ENCODE measurements at places on chromosomes 2 and 18.

GRCh38 chr2:53527056-53527455, 240.5 kb upstream of the CHAC2 start:
- DNase-seq = no peak

DNA sequence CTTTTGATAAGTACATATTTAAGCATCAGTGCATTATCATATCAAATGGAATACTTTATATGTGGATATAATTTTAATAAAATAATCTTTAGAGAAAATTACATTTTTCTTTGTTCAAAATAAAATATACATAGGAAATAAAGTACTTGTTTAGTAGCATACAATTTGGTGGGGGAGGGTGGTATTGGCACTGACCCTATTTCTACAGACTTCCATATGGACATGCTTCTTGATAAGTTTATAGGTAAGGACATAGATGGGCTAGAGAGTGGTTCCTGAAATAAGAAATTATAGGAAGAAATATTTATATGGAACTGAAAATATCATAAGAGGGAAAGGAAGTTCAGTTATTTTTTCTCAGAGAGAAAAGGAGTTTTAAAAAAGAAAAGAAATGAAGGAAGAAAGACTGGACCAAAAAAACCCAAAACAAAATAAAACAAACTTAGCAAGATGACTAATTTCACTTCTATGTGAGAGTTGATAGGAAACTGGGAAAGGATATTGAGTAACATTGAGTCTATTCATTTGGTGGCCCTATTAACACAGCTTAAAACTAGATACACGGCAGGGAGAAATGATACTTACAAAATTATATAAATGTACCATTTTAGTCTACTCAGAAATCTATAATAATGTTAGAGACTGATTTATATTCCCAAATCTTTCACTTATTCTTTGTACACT, 505.9 kb downstream of the ERBB4 start:
- no peak for DNase-seq

DNA sequence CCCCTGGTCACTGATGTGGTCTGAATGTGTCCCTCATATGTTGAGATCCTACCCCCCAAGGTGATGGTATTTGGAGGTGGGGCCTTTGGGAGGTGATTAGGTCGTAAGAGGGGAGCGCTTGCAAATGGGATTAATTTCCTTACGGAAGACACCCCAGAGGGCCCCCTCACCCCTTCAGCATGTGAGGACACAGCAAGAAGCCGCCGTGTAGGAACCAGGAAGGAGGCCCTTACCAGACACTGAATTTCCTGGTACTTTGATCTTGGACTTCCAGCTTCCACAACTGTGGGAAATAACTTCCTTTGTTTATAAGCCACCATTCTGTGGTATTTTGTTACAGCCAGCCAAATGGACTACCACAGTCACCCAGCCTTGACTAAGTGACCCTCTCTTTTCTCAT, 35.9 kb downstream of the NCK2 start:
- no peak for DNase-seq

GRCh38 chr2:71806432-71806831, 341.2 kb downstream of the CYP26B1 start:
- no peak for DNase-seq

DNA sequence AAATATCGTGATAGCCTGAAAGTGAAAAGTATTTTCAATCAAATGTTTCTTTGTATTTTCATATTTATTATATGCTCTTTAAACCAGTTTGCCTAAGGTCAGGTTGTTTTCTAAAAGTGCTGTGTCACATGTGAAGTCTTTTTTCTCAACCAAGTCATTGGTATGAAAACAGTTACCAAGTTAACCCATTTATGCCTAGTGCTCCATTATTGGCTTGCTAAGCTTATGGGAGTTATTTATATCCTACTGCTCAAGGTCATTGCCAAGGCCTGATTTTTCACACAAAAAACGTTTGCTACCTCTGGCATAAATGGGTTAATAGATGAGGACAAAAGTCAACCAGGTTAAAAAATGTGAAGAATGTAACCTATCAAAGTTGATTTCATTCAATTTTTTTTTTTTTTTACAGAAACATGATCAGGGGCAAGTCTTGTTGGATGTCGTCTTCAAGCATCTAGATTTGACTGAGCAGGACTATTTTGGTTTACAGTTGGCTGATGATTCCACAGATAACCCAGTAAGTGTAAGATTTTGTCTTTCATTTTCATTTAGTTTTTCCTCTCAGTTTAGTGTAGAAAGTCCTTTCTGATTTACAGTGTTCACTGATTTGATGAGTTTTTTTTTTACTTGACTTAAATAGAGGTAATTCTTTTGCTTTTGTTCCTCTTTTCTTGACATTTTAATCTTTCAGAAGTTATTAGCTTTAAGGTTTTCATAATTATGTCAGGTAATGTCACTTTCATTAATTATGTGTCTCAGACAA, 102.6 kb downstream of the PTPN4 start:
- DNase-seq = no peak

DNA sequence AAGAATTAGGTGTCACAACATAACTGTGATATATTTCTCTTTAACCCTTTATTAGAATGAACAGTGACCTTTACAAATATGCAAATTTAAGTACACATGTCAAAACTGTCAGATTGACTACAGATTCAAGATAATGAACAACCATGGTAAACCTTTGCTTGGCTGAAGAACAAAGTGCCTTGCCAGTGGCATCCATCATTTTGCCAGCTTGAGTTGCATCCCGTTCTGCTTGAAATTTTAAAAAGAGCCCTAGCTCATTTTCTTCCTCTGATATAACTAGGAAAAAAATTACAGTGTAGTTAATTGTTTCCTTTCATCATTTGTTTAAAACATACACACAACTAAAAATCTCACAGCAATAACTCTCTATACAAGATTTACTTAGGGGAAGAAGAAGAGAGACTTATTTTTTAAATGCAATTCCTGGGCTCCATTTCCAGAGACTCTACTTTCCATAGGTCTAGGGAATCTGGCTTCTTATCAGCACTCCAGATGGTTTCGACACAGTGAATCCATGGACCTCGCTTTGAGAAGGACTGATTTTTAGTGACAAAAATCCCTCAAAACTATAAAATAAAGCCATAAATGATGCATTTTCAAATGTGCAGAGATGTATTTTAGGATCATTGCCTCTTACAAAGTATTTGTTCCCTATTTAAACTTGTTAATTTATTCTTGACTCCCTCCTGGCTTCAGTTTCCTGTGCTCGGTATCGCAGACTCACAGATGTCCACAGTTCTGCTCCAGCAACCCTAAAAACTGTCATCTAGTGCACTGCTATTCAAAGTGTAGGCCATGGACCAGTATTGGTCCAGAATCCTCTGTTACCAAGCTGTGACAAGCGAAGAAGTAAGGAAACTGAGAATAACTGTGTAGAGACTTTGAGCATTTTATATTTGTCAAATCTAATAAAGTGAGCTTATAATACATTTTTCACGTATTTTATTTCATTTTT, 50.1 kb downstream of the ICA1L start:
- DNase-seq = no peak

- DNase-seq = no peak
Observed at GRCh38 chr2:9565436-9566153, 10.0 kb upstream of the ADAM17 start.

- no peak for DNase-seq
Observed at GRCh38 chr2:134681201-134681600, 37.6 kb downstream of the TMEM163 start.

GRCh38 chr2:170493426-170494097, 221.6 kb upstream of the SP5 start:
- DNase-seq = no peak

- no peak for DNase-seq
Observed at GRCh38 chr18:77911971-77912605, 662.4 kb downstream of the GALR1 start.

DNA sequence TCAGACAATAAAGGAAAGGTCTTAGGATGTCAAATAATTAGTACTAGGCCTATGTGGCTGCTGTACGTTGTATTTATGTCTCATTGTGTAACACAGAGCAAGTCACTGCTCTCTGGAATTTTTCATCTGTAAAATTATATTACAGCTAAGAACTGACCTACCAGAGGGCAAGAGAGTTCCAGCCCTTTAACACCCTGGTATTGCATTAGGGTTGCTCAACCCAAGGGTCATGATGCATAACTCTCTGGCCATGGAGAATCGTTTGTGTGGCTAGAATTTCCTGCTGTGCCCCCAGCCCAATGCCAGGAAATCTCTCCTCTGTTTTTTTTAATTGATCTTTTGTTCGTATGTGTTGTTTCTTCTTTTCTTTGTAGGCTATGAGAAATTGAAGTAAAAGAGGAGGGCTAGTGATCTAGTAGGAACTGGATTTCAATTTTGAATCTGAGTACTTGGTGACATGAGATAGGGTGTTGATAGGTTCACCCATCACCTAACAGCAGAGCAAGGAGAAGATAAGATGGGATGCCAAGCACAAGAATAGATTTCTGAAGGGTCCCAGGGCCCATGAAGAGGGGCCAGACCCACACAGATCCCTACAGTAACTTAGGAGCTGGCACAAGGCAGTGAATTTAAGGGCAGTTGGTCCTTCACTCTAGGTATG, 571.2 kb upstream of the TNP1 start:
- no peak for DNase-seq

Data from stimulated activated CD4-positive, alpha-beta T cell treated with anti-CD3 and anti-CD28 coated beads, Interleukin-1b, Interleukin-23, amount 100 ng/mL, for 4 hours (primary cell).